ENCODE measurements at places on chromosomes 11 and 22.
A peak's percentile ranks its signal among the peaks of the same experiment; 100 is the strongest.

DNA sequence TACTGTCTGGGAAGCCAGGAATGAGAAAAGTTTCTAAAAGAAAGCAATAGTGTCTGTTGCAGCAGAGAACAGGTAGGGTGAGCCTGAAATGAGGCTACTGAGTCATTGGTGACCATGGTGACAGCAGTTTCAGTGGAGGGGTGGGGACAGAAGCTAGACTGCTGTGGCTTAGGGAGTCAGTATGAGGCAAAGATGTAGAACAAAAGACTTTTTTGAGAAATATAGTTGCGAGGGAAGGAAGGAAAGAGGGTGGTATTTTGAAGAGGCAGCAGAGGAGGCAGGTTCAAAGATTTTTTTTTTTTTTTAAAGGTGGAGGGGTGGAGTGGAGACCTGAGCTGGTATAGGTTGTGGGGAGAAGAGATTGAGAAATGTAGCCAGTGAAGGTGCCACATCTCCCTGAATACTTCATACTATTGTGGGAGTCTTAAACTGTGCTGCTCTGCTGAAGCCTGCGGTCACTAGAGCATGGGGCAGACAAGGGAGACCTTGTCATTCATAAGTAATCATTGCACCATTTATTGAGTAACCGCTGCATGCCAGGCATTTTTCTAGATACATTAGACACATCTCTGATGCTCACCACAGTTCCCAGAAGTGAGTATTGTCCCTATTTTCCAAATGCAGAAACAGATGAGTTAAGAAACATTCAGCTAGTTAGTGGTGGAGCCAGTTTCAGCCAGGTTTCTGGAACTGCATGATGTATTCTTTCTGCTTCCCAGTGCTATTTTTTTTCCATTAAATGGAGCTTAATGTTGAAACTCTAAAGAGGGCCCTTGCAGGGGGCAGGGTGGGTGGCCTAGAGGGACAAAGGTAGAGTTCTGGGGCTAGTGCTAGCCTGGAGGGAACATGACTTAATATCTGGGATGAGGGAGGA lies 49.9 kb downstream of the STIM1 start:
- DNase-seq, result peak; percentile 27

- no peak for DNase-seq
These were observed 41.4 kb downstream of the MCHR1 start for GRCh38 chr22:40720538-40721256.

GRCh38 chr11:75493626-75494025 lies 32.1 kb downstream of the GDPD5 start:
- no peak for DNase-seq

GRCh38 chr11:64089027-64089360 lies 53.3 kb downstream of the FLRT1 start:
- DNase-seq, result no peak

DNA sequence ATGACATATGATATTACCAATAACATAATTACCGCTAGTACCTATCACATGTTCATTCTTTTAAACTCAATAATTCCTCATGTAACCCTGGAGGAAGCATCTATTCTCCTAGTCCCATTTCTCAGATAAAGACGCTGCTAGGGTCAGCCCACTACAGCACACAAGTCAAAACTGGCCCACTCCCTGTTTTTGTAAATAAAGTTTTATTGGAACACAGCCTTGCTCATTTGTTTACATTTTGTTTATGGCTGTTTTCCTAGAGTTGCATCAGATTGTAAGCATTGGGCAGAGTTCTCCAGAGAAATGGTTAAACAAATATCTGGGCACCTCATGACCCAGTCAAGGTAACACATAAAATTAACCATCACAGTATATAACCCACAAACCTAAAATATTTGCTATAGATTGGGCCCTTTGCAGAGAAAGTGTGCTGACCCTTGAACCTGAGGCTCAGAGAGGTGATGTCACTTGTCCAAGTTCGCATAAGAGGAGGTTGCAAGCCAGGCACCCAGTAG lies 36.8 kb downstream of the MN1 start:
- DNase-seq, result no peak

DNA sequence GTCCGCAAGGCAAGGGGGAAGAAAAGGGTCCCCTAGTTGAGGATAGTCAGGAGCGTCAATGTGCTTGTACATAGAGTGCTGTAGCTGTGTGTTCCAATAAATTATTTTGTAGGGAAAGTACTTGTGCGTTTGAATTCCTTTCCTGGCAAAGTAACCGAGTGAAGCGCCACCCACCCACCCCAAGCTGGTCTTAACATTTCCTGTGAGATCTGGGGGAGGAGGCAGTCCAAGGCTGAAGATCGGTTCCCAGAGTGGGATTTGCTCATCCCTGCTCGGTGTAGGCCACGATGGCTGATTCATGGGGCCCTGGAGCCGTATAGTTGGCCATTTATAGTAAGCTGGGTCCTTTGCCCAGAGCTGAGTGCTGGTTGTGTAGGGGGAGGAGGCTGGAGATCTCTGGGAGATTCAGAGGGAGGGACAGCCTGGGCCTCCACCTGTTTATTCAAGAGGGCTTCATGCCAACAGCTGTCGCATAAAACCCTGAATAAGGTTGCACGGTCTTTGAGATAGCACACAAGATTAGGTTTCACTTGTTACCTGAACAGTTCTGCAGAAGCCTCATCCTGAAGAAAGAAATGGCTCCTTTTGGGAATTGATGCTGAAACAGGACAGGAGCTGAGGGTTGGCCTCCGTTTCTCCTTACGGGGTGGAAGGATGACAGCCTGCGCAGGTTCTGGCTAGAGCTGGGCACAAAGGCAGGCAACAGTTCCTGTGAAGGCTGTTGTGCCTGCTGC lies 2.4 kb downstream of the ATF4 start:
- DNase-seq, result no peak

- DNase-seq, result no peak
These were observed 16.1 kb downstream of the EWSR1 start for GRCh38 chr22:29284196-29284595.

DNA sequence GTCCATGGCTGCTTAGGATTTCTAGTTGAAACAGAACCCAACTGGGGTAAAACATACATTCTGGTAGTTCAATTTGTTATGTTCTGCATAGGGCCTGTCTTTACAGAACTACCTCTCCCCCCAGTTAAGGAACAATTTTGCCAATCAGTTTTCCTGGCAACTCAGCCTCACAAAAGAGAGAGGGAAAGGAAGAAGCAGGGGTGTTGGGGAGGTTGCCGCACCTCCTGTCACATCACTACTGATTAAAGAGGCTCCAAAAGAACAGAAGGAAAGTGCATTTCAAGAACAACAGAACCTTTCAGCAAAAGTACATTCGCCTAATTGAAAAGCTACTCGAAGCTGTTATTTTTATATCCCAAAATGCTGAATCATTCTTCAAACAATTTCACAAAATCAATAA lies 217.6 kb downstream of the CADM1 start:
- DNase-seq, result no peak

GRCh38 chr11:18054511-18055103 lies 8.5 kb upstream of the TPH1 start:
- DNase-seq, result no peak

GRCh38 chr22:28029956-28030355 lies 110.9 kb upstream of the PITPNB start:
- DNase-seq, result no peak

- DNase-seq, result no peak
These were observed 42.5 kb downstream of the ABCC8 start for GRCh38 chr11:17434108-17434507.

- DNase-seq, result no peak
These were observed 3.7 kb downstream of the MIAT start for GRCh38 chr22:26660961-26661578.

- no peak for DNase-seq
These were observed 14.4 kb upstream of the NCAM1 start for GRCh38 chr11:112946866-112947265.

GRCh38 chr11:91857179-91857578 lies 367.4 kb upstream of the FAT3 start:
- DNase-seq, result no peak

- no peak for DNase-seq
These were observed 139.8 kb downstream of the GRIK4 start for GRCh38 chr11:120651396-120651795.

GRCh38 chr11:79428406-79428805 lies 12.4 kb downstream of the TENM4 start:
- DNase-seq, result no peak

DNA sequence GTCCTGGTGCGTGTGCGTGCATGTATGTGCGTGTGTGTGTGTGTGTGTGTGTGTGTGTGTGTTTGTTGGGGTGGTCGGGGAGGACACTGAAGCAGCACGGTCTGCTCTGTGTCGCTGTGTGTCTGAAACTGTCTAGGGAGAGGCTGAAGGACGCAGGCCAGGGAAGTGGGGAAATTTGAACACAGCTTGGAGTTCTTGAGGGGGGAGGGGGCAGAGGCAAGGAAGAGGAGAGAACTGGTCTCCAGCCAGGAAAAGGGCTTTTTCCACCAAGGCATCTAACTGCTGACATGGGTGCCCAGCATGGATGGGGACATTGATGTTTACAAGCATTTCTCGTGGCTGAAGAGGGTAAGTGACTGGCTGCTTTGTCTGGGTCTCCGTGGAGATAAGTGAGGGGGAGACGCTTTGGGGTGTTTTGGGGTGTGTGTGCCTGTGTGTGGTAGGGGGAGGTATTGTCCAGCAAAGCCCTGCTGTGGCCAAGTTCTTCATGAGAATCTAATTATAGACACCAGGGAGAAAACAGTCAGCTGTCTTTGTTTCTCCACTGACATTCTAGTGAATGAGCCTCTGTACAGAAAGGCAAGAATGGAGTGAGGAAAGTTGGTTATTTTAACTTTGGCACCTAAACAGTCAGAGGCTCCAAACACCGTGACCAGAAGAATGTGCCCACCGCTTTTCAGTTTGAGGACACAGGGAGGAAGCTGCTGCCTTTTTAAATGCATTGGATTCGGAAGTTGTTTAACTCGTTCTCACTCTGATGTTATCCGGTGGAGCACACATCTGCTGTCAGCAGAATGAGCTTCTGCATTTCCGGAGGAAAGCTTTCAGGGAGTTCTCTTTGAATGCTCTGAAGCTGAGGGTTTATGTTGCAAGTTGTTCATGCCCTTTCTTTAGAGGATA lies 63.7 kb downstream of the PPFIBP2 start:
- peak; percentile 39 for DNase-seq

DNA sequence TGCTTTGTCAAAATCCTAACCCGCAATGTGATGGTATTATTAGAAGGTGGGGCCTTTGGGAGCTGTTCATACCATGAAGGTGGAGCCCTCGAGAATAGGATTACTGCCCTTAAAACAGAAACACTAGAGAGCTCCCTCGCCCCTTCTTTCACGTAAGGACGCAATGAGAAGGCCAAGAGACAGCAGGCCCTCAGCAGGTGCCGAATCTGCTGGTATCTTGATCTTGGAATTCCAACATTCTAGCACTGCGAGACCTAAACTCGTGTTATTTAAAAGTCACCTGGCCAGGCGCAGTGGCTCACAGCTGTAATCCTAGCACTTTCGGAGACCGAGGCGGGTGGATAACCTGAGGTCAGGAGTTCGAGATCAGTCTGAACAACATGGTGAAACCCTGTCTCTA lies 33.1 kb downstream of the LARGE1 start:
- no peak for DNase-seq

- no peak for DNase-seq
These were observed 5.7 kb upstream of the MYEOV start for GRCh38 chr11:69287968-69288882.

GRCh38 chr22:17968126-17968525 lies 56.2 kb downstream of the MICAL3 start:
- DNase-seq, result no peak

DNA sequence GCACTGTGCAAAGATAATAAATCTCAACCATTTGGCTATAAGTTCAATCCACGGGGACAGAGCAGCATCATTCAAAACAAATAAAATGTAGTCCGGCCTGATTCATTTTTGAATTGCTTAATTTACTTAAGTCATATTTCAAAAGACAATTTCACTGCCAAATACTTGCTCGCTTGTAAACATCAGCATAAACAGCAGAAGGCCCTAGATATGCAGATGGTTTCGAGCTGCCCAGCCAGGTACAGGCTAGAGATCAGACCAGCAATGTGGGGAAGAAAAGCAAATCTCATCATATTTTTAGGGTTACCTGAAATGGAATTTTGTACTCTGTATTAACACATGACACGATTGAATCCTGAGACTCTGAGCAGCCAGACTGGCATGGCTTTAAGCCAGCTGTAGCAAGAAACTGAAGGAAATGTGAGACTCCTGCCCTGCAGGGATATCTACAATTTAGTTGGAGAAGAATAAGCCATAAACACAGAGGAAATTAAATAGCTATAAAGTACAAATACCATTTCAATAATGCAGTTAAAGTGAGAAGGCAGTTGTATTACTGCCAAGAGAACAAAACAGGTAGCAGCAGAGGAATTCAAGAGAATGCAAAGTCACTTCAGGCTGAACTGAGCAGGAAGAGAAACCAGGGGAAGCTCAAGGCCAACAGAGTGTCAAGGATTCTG lies 440.3 kb downstream of the ETS1 start:
- no peak for DNase-seq

- DNase-seq, result no peak
These were observed 23.5 kb upstream of the SUSD2 start for GRCh38 chr22:24157822-24158135.

DNA sequence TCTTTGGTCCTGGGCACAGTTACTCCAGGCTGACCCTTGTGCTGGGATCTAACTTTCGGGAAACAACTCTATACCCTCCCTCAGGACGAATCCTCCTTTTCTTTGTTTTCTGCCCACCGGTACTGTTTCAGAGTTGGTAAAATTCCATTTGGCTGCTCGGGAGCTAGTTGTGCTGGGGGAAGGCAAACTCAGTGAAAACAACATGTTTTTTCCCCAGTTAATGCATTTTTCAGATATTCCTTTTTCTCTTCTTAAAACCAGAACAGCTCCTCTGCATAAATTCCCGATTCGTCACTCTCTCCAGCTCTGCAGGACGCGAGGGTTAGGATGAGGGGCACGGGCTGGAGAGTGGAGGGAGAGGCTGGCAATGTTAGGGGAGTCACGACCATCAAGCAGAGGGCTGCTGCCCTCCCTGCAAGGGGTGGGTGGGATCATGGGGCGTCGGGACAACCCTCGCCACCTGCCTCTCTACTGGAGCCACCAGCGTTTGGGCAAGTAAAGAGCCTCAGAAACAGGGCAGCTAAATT lies 31.3 kb downstream of the LRRC10B start:
- no peak for DNase-seq

GRCh38 chr11:60919956-60920355 lies 4.3 kb upstream of the TMEM132A start:
- no peak for DNase-seq

DNA sequence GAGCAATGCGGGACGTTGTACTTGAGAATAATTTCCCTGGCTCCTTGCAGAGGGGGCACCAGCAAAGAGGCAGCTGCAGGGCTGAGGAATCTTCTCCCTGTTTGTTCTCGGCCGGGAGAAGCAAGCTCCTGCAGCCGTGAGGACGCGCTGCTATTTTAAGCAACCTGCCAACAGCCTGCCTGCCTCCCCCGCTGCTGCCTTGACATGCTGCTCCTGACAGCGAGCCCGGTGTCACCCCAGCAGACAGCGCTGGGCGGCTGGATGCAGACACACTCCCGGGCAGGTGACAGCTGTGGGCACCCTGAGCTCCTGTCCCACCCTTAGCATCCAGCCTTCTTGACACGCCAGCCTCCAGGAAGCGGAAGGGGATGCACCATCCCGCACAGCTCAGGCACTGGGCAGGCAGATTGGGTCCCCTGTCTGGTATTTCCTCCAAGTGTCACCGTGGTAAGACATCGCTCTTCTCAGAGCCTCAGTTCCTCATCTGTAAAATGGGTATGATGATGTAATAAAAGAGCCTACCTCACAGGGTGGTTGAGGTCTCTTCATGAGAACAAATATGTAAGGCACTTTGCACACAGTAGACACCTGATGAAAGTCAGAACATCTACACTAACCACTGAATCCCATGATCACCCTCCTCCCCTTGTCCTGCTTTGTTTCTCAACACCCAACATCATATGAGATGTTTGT lies 530.6 kb downstream of the MN1 start:
- no peak for DNase-seq

GRCh38 chr22:48711669-48712068 lies 1116.0 kb downstream of the BRD1 start:
- no peak for DNase-seq

Measured in GF-D8 (cell line).